Dorsolateral prefrontal cortex (tissue), 122 donors: ENCODE measurements at places on chromosomes 7 and 10.

DNA sequence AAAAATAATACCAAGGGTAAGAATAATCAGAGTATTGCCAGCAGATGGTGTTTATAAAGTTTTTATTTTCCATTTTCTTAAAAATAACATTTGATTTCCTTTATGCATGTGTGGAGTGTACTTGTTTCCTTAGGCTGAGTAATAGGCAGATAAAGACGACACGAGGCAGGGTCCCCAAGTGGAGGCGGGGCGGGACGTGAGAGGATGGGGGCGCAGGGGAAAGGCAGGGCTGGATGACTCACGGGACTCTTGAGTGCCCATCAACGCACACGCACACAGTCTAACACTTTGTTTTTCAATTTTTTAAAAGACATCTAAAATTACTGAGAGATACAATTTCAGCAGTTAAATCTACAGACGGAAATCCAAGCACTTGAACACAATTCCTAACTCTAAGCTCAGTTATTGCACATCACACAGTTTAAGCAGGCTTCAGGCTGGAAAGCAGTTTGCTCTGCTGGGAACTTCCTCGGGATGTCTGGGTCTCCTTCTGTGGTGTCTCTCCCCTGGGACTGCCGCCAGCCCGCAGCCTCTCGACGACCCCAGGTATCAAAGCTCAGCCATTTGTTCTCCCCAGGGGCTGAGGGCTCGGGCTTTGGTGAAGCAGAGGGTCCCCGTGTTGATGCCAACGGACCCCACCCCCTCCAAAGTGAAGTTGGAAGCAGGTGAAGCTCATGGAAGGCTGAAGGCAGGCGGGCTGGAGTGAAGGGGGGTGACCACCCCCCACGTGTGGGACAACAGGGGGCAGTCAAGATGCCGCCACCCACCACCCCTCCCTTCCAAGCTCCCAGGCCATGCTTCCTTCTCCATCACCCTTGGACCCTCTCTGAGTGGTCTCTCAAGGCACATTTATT is 29.1 kb downstream of the SPOCK2 start:
- no peak for DNase-seq

GRCh38 chr10:75191821-75192568 is 18.6 kb upstream of the VDAC2 start:
- peak; percentile 7 for DNase-seq

DNA sequence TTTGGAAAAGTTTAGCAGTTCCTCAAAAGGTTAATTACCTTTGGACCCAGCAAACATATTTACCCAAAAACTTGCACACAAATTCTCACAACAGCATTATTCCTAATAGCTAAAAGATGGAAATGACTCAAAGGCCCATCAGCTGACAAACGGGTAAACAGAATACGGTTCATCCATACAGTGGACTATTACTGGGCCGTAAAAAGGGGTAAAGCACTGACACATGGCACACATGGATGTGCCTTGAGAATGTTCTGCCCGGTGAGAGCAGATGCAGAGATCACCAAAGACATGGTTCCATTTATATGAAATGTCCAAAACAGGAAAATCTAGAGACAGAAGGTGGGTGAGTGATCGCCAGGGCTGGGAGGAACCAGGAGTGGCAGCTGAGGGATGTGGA is 95.2 kb upstream of the DNAJB6 start:
- no peak for DNase-seq

- DNase-seq, result peak; percentile 33
Measured at GRCh38 chr7:832167-832967, at the start of gene SUN1. SUN1 (plus strand) TSS chr7:832476; CDS start chr7:832525, 49 bp downstream.

GRCh38 chr7:50994753-50995319 is 212.1 kb upstream of the GRB10 start:
- no peak for DNase-seq

- no peak for DNase-seq
Measured at GRCh38 chr10:63700631-63701156, 179.5 kb downstream of the REEP3 start.

GRCh38 chr10:93139059-93139655 is 65.5 kb downstream of the CYP26A1 start:
- no peak for DNase-seq

DNA sequence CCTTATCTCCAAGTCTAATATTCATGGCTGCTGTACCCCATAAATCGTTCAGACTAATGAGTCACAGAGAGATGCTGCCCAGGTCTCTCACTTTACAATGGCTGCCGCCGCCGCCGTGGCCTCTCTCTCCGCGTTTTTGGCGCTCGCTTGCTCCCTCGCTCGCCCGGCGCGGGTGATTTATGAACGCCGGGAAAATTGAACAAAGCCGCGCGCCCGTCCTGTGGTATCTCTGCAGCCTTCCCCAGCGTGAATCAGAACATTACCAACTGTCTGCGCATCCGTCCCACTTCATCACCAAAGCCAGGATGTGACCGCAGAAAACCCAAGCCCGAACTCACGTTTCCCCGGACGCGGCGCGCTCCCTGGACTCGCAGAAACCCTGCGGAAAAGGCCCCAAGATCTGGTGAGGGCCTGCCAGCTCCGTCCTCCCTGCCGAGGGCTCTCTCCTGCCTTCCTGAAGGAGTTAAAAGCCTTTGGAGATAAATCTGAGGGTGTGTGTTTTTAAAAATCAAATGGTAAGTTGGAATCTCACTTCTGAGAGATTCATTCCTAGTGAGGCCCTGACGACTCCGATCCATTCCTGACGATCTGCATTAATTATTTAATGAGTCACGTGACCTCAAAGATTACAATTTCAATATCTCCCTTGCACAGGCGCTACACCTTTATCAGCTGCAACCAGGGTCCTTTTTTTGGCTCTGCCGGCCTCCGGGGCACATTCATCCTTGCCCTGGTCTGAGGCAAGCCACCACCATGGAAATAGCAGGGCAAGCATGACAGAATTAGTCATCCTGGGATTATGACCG is 6.3 kb downstream of the HOXA4 start:
- no peak for DNase-seq

GRCh38 chr10:68897336-68897741 is 3.8 kb upstream of the DDX50 start:
- DNase-seq, result peak; percentile 26

DNA sequence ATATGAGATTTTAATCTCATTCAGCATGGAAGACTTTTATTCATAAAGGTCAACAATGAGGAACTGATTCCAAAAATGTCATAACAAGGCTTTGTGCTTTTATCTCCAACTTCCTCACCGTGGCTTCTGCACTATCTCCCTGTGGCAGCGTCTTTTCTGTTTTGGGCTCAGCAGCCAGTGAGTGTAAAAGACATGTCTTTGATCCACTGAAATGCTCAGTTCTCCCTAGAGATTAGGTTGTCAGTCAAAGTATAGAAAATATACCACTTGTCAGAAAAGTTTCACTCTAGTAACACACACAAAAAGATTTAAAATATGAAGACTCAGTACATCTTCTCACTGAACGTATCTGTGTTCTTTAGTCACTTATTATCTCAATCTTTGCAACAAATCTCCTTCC is 901.8 kb upstream of the ZWINT start:
- no peak for DNase-seq

- DNase-seq, result no peak
Measured at GRCh38 chr10:36808625-36809362, 316.6 kb upstream of the ANKRD30A start.

DNA sequence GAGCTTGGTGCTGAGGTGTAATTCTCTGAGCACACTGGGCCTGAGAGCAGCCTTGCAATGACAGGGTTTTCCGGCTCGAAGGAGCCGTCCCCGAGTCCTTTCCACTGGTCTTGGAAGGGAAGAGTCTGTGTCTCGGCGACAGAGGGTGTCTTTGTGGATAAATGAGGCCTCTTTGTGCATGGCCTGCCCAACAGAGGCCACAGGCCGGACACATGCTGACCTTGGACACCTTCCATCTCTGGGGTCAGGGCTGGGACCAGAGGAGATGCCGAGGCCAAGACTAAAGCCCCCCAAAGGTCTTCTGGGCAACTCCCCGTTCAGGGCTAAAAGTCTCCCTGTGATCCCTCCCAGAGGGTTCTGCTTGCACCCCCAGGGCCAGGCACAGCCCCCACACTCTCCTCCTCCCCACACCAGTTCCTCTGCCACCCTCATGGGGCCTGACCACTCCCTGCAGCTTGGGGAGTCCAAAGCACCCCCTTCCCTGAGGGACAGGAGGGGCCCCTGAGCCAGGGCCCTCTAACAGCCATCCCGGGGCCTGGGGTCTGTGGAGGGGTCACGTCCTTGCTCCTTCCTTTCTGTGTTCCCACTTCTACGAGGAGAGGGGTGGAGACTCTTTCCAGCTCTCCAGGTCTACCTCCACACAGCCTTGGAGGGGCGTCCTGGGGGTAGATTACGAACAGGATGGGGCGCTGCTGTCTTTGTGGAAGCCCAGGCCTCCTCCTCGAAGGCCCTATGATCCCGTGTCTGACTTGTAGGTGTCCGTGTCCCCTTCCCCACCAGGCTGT is 130.6 kb upstream of the FAM20C start:
- no peak for DNase-seq

GRCh38 chr7:96224685-96225084 is 97.2 kb downstream of the SLC25A13 start:
- DNase-seq, result no peak

GRCh38 chr10:4242561-4243035 is 457.6 kb upstream of the KLF6 start:
- DNase-seq, result no peak

DNA sequence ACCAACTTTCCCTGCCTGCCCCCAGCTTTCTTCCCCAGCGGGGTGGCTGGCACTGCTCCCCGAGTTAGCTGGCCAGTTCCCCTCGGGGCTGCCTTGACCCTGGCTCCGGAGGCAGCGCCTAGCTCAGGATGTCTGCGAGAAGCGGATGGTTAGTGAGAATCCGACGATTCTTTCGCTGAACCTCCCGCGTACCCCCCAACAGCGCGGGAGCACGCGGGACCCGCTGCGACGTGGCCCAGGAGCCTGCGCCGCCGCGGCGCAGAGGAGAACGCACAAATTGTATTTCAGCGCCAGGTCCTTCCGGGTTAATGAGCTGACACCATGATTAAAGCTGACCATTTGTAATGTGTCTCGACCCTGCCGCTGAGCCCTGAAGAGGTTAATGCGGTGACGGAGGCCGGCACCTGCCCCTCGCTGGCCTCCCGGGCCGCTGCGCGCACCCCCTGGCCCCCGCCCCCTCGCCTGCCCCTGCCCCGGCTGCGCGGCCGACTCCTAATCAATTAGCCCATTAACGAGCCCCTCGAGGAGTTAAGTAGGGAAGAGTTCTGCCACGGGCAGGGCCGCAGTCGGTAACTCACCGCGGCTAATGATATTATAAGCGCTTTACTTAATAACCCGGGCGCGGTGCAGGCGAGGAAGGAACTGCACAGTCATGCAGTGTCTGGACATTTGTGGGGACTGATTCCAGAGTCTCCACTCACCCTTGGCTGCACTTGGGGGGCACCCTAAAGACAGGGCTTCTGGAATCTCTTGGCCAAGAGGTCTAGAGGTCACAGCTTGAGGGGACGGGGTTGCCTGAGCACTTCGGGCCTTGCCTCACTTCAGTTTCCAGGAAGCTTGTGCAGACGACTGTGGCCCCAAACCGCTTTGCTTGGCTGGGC is 1.7 kb upstream of the HMX2 start:
- no peak for DNase-seq

DNA sequence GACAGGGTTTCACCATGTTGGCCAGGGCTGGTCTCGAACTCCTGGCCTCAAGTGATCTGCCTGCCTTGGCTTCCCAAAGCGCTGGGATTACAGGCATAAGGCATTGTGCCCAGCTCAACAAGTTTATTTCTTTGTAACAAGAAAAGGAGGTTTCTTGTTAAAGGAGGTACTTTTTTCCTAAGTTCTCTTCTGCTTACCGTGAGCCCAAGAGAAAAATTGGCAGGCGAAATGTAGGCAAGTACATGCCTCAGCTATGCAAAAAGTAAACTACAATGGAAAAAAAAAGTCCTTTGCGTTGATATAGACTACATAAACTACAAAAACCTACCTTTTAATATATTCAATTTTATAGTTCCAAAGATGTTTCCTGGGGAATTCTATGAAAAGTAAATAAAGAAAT is 122.6 kb downstream of the DKK1 start:
- DNase-seq, result no peak

DNA sequence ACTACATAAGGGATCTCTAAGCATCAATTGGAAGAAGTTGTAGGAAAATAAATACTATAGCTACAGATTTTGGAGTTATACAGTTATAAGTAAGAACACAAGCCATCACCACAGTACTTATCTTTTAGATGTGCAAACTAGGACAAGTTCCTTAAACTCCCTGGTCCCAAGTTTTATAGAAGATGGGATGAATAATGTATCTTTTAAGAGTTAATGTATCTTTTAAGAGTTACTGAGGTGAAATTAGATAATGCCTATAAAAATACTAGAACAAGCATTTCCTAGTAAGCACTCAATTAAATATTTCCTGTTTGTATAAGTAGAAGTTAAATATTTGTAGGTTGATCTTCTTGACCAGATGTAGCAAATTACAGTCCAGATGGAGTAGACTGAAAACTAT is 56.8 kb downstream of the SEMA3A start:
- DNase-seq, result no peak

DNA sequence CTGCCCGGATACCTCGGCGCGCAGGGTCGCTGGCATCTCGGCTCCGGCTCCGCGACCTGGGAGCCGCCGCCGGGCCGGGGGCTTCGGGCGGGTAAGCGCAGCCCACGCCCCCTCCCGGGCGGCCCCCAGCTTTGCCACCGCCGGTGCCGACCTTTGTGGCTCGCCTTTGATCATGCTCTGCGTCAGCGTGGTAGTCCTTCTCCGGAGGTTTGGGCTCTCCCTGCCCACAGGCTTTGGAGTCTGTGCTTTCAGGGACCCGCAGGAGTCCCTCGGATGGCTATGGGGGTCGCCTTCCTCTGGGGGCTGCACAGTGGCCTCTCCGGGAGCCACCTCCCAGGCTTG is 7.3 kb downstream of the ATP6V1F start:
- no peak for DNase-seq

- no peak for DNase-seq
Measured at GRCh38 chr10:100008708-100009282, 952 bp downstream of the DNMBP start.

DNA sequence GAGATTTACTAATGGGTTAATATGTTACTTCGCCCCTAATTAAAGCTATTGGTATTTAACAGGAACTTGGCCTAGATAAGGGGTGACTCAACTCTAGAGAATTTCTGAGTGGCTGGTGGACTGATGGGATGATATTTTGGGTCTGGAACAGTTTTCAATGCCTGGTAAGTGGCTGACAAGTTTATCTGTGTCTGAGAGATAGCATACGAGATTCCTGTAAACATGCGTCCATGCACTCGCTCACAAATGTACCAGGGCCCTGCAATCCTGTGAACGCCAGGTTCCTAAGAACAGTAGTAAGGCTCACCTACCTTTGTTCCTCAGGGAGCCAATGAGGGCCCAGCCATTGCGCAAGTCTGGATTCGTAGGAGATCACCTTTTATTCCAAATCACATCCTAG is 683.8 kb upstream of the ANKRD30A start:
- DNase-seq, result no peak

GRCh38 chr10:1360011-1360557 is 303.9 kb downstream of the WDR37 start:
- DNase-seq, result no peak
